ENCODE measurements at places on chromosomes 12 and 14.

DNA sequence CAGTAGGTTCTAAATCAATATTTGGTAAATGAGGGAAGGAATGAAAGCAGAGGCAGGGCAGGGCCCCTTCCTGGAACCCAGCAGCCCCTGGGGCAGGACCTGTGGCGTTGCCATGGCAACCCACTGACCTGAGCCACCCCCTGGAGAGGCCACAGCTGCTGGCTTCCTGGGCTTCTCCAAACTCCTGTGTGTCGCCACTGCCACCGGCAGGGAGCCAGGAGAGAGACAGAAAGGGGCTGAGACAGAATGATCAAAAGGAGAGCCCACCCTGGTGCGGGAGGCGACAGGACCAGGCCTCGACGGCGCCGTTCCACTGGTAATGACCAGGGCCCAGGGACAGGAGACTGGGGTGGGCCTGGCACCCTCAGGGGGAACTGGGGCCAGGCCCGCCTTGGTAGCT, 18.2 kb downstream of the RFX4 start:
- DNase-seq = no peak

DNA sequence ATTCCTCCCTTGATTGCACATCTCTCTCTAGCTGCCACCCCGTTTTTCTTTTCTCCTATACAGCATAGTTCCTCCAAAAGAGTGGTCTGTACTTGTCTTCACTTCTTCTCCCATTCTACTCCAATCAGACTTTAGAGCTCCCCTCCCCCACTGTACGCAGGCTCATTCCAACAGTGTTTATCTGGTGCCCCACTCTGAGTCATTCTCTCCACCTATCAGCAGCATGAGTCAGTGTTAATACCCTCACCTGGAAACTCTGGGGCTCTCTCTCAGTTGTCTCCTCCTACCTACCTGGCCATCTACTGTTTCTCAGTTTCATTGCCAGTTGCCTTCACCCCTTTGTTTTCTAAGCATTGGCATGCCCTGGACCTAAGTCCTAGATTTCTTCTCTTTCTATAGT, 175.1 kb upstream of the ARHGAP5 start:
- no peak for DNase-seq

DNA sequence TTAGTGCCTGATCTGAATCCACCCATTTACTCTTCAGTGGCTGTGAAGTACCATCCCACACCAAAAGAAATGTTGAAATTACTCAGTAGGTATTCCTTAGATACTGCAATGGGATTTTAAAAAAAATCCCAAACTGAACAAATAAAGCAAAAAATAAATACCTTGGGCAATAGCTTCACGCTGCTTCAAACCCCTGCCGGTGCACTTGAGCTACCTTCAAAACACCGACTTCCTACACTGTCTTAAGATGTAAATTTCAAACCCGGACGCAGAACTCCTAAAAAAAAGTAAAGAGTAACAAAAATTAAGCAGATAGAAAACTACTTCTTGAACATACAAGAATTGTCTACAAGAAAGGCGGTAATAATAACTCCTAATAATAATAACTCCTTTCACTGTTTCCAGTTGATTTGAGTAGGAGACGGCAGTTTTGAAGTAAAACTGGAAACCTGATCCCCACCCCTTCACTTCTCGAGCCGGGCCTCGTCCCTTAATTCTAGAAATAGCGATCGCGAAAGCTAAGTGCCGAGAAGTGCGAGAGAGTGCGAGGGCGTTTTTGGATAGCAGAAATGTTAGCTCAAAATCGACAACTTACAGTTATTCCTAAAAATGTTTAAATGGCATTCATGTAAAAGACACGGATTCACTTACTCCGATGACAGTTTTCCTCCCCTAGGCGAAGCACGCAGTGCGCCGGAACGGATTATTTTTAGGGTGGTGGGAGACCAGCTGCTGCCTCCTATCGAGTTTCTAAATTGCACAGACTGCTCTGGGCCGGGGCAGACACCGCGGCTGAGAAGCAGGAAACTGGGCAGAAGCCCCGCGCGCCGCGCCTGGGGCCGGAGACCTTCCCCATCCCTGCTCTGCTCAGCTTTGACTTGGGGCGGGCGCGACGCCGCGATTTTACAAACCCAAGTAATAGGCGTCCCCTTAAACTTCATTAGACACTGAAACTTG, at the start of gene ABCC9:
Gene ABCC9 (minus strand): TSS at position 878 of the 957 bp plus-strand sequence. CDS start 4,752 bp downstream, outside the sequence.
- DNase-seq = no peak

- no peak for DNase-seq
These were observed 7.7 kb downstream of the XRCC3 start for GRCh38 chr14:103707329-103708263.

DNA sequence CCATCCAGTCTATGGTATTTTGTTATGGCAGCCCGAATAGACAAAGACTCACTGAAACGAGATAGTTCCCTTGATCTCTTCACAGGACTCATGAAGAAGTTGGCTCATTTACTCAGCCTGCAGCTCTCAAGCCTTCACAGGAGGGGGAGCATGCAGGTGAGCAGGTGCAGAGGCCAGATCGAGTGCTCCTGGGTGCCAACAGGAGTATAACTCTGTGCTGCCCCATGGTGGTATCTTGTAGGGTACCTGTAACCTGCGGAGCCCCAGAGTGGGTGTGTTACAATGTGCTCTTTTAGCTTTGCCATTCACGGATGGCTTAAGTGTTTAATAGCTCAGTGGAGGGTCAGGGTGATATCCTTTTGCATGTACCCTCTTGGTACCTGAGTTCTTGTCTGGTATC, 159.5 kb downstream of the METTL25 start:
- no peak for DNase-seq

DNA sequence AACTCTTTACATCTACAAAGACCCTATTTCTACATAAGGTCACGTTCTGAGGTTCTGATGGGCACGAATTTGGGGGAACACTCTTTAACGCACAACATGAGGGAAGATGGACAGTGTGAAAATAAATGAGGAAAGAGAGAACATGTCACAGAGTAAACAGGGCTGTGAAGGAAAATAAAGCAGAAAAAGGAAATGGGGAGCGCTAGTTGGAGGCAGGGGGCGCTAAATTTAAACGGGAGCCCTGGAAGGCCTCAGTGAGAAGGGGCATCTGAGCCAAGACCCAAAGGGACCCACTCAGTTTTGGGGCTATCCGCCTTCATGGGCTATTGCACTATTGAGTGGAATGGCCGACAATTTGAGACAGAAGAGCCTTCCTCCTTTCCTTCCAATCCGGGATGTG, 50.5 kb downstream of the PLXNC1 start:
- DNase-seq = no peak

- DNase-seq = no peak
These were observed 4.4 kb upstream of the GPD1 start for GRCh38 chr12:50099302-50100008.

GRCh38 chr12:107351713-107352112, 258.4 kb upstream of the CRY1 start:
- no peak for DNase-seq

DNA sequence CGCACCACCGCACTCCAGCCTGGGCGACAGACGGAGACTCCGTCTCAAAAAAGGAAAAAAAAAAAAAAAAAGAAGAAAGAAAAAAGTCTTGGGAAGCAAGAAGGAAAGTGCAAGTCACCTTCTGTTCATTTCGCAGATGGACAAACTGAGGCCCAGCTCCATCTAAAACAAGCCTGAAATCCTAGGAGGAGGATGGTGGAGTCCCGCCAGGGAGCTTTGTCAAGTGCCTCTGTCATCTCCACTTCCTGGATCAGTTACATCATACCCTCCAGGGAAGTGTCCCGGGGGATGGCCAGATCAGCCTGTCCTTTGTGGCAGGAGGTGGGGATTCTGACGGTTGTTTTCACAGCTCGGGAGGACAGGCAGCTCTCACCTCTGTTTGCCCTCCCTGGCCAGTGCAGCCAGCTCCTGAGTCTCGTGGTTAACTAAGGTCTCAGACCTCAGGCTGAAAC, 8.7 kb upstream of the SDSL start:
- DNase-seq = no peak

DNA sequence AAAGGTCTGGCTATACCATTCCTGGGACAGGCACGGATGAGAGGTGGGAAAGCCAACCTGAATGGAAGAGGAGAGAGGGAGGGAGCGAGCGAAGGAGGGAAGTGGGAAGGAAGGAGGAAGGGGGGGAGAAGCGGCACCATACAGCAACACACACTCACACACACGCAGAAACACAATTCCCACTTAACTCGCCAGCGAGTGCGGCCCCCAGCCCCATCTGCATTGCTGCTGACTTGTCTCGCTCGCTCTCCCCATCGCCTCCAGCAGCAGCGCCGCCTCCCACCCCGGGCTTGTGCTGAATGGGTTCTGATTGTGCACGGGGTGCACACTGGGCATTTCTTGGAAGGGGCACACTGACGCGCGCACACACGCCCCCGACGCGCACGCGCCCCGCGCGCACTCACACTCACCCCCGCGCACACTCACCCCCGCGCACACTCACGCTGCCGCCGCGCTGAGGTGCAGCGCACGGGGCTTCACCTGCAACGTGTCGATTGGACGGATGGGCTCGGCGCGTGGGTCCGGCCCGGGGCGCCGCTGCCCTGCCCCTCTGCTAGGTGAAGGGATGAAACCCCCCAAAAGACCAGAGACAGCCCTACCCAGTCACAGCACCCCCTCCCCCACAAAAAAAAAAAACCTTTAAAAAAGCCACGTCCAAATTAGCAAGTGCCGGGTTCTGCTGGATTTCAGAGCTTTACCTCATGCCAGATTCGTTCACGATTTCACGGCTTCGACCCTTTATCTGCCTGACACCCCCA, 685 bp downstream of the GRIN2B start:
- DNase-seq = no peak

DNA sequence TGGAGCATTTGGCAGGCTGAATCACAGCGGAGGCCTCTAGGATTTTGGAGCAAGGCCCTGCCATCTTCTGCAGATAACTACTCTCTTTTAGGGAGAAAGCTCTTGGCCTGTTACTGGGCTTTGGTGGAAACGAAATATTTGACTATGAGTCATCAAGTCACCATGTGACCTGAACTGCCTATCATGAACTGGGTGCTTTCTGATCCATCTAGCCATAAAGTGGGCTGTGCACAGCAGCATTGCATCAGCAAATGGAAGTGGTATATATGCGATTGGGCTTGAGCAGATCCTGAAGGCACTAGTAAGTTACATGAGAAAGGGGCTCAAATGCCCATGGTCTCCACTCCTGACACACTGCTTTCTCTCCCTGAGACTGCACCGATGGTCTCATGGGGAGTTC, 21.1 kb downstream of the GYS2 start:
- no peak for DNase-seq

- DNase-seq = no peak
These were observed 111.6 kb downstream of the ADGRD1 start for GRCh38 chr12:131065279-131065678.

Data from activated CD8-positive, alpha-beta memory T cell treated with anti-CD3 and anti-CD28 coated beads for 24 hours (primary cell).